ENCODE measurements at places on chromosomes 7 and 10.

DNA sequence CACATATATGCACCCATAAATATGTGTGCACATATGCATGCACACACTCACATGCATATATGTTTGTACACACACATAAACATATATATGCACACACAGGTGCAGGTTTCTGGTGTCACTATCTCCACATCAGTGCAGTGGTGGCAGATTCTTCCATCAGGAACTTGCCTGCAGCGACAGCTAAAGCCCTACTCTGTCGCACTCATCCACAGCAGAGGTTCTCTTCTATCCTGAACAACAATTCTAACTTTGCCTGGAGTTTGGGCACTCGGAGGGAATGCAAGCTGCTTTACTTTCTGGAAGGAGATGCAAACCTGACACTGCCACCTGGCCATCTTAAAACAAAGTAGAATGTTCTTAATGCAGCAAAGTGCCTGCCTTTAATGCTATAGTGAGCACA lies 745.8 kb downstream of the GRID1 start:
- DNase-seq, result no peak

DNA sequence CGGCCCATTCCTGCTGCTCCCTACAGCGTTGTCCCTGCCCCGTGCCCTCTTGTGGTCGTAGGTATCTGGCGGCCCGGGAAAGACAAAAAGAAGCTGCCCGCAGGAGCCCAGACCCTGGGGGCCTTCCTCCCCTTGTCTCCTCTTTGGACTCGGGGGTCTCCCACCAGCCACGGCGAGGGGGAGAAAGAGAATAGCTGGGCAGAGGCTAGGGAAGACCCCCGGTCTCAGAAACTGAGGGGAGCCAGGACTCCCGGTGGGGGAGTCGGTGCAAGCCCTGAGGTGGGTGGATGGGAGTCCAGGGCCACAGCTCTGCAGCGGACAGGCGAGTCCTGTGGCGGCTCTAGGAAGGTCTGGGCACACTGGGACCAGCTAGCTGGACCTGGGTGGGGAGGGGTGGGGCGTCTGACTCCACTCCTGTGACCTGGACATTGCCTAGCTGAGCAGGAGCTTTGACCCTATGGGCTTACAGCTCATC lies 1.3 kb upstream of the SH2D4B start:
- DNase-seq, result no peak

- no peak for DNase-seq
These were observed 1.0 kb downstream of the POLM start for GRCh38 chr7:44081266-44081748.

DNA sequence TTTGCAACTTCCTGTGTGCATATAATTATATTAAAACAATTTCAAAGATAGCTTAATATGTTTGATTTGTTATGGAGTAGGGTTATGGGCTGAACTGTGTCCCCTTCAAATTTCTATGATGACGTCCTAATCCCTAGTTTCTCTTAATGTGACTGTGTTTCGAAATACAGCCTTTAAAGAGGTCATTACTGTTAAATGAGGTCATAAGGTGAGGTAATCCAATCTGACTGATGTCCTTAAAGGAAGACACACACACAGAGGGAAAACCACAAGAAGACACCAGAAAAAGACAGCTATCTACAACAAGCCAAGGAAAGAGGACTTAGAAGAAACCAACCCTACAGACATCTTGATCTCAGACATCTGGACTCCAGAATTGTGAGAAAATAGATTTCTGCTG lies 407.4 kb downstream of the MAGI2 start:
- no peak for DNase-seq

DNA sequence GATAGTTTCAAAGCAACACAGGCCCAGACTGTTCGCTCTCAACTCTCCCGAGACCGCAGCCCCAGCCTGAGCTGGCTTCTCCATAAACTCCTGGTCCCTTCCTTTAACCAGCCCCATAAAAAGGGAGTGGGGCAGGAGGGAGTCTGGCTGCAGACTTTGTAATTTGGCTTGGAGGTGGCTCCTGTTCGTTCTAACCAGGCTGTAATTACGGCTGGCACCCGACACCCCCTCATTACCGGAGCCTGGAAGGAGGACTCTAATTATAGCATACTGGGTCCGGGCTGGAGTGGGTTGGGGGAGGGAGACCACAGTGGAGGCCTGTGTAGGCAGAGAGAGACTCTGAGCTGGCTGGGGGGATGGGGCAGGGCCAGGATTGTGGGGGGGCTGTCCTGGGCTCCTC lies 49.7 kb downstream of the UNC5B start:
- no peak for DNase-seq

- no peak for DNase-seq
These were observed 174.4 kb downstream of the CDCA7L start for GRCh38 chr7:21771266-21771665.

GRCh38 chr10:79947083-79947415 lies 1.9 kb downstream of the SFTPD start:
- peak; percentile 7 for DNase-seq

GRCh38 chr7:16921644-16922257 lies 40.0 kb upstream of the AGR3 start:
- DNase-seq, result peak; percentile 84

- DNase-seq, result no peak
These were observed 35.5 kb downstream of the TASOR2 start for GRCh38 chr10:5720182-5720581.

DNA sequence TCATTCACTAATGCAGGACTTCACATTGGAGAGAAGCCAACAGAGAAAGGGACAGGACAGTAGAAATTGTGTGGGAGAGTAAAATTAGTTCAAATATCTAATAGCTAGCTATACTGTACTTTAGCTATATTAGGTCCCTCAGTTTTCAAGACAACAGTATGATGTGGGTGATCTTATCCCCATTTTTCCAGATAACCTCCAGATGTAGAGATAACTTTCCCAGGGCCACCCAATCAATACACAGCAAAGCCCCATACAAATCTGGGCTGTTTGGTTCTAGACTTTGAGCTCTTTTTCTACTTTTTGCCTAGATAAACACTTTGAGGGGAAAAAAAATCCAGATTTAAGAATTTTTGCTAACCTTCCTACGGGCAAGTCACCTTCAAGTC lies 482 bp upstream of the CLDN12 start:
- peak; percentile 5 for DNase-seq

GRCh38 chr10:76643511-76643911 lies 994.1 kb downstream of the KCNMA1 start:
- no peak for DNase-seq

- peak; percentile 92 for DNase-seq
These were observed at the start of gene MLLT10 for GRCh38 chr10:21533467-21534279. MLLT10 (plus strand) TSS chr10:21534232; CDS start chr10:21534645, 413 bp downstream.

DNA sequence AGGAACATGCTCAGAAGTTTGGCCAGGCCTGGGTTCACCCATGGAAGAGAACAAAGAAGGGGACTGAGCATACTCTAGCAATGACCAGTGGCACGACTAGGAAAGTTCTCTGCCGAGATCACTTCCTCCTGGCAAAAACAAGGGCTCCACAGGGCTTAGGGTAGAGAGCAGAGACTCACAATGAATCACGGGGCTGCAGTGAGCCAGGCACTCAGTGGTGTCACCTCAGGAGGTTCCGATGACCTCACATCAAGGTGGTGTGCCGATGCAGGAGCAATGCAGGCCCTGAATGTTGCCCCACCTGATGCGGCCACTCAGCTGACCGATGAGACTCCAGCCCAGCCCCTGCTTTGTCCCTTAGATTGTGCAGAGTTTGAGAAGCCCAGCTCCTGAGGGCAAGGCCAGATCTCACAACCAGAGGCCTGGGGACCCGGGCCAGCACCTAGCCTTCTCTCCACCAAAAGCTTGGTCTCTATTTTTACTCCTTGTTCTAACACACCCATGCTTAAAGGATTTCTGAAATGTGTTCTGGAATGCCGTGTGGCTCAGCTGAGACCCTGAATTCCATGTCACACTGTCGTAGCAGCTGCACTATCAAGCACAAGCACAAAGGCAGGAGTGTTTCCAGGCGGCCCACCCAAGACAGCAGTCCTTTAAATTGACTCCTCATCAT lies 60.9 kb downstream of the COBL start:
- no peak for DNase-seq

DNA sequence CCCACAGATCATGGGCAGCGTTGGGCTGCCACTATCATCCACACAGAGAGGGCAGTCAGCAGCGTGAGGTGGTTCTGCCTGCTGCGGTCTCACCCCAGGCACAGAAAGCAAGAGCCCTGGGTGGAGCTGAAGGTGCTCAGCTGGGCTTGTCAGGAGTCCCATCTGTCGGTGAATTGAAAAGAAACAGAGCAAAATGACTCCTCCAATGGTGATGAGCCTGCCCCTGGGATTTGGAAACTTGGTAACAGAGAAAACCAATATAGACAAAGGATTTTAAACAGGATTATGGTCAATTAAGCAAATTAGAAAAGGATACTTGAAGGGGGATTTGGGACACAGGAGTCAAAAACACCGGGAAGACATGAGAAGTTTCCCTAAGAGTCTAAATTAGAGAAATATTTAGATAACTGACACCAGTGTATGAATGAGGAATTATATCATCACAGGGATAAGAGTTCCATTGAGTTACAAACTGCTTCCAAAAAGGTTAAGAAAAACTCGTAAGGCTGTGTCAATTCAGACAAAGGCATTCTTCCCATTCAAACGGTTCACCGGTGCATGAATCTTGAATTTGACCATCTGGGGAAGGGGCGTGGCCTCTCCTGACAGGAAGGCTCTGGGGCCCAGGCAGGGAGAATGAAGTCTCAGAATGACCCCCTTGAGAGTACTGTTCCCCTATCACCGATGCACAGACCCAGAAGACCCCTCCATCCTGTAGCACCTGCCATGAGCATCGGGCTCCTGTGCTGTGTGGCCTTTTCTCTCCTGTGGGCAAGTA lies 70.0 kb upstream of the PRSS58 start:
- DNase-seq, result no peak

DNA sequence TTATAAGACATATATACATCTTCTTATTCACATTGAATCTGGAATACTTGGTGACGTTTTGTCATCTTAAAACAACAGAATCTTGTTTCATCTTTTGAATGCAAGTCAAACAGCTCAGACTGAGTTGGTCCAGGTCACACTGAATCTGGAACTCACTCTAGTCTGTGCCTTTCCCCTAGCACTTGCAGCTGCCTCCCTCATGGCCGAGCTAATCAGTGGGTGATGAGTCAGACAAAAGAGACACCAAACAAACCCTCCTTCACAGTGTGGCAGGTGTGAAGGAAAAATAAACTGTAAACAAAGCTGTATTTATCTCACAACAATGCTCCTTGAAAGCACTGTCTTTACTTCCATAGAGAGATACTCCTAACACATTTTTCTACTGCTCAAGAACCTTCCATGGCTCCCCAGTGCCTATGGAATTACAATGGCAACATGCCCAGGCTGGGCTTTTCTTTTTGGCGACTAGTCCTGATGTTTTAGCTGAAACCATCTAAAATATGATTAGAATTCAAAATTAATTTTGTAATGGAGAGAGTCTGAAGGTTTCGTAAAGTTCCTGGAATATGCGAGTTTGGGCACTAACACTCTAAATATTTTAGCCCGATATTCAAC lies 140.0 kb downstream of the ZNF365 start:
- no peak for DNase-seq

DNA sequence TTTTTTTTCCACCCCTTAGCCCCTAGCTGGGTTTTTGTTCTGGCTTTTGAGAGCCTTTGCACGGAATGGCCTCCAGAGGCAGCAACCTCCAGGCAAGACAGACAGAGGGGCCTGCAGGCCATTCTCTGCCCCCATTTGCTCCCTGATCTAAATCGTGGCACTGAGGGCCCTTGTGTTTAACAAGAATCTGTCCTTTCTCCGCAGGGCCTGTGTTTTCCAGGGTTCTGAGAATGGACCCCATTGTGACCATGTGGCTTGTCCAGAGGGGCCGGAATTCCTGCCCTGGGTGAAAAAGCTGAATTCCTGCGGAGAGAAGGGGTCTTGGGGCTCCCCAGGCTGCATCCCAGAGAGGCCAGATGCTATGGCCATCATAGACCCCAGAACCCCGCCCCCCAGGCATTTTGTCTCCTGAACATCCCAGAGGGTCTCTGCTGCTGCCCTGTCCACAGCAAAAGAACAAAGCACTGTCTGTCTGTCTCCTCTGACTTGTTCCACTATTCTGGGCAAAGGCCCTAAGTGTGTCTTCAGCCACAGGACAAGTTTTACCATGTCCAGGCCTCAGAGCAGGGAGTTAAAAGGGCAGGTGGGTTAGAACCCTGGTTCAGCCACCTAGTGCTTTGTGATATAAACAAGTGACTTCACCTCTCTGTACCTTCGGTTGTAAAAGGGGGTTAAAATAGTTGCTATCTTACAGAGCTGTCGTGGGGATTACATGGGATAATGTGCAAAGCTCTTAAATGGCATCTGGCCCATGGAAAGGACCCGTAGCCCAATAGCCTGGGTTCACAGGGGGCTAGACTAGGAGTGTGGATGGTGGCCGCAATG lies 155.6 kb downstream of the SH3PXD2A start:
- DNase-seq, result no peak

DNA sequence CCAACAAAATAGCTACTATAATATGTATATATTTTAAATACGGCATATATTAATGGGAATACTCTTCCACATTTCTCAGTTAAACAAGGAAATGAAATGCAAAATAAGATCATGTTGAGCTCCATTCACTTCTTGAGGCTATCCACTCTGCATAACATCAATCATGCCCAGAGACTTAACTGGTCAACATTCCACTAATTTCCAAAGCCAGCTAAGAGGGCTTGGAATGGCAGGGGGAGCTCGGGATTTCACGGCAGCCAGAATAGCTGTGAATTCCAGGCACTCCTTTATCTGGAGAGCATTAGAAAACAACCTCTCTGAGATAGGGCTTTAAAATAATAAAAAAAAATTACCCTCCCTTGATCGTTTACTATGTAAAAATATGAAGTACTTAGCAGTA lies 194.9 kb upstream of the CDCA7L start:
- DNase-seq, result no peak

DNA sequence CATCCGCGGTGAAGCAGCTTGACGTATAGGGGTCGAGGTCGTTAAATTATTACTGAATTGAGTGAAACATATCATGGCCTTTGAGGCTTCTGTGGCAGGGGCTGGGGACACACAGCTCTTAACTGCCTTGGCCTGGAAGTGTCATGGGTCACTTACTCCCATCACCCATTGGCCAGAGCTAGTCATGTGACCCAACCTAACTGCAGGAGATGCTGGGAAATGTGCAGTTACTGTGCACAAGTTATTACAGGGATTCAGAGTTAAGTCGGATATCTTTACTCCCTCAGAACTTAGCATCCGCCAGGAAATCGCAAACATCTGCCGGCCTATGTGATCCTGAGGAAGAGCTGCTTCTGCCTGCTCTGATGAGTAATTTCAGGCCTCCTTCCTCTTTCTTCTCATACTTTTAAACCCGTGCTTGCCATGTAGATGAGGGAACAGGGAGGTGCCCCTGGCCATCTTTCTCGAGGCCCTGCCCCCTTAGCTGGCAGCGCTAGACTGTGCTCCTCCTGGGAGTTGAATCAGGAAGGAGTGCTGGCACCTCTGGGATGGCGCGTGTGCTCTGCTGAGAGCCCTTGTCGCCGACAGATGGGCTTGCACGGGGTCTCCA lies 203.6 kb downstream of the TCF7L2 start:
- no peak for DNase-seq

- DNase-seq, result no peak
These were observed 15.8 kb upstream of the ZC3HAV1L start for GRCh38 chr7:139051655-139052054.

- DNase-seq, result no peak
These were observed 237.9 kb downstream of the MGMT start for GRCh38 chr10:129704786-129705525.
